ENCODE measurements at places on chromosomes 6 and 20. TPM values are rescaled to one million over a fixed set of nuclear protein-coding genes. Genes with fewer than 3 reads are reported as not detected.

Gene BMP7
- polyA plus RNA-seq: 15.8 TPM

Gene WFDC5
- polyA plus RNA-seq: not detected

Gene SIRPB2
- polyA plus RNA-seq: 2.8 TPM

Gene ULBP3
- 13.0 TPM for polyA plus RNA-seq

Gene CLIC5
- 9.2 TPM for polyA plus RNA-seq

Gene PET117
- polyA plus RNA-seq: 10.6 TPM

Gene L3MBTL1
- 20.3 TPM for polyA plus RNA-seq

Gene BPIFB2
- not detected for polyA plus RNA-seq

Gene NECAB3
- 27.9 TPM for polyA plus RNA-seq

Gene KIFC1
- 41.0 TPM for polyA plus RNA-seq

Gene AHI1
- 57.2 TPM for polyA plus RNA-seq
